ENCODE measurements at places on chromosomes 4 and X.
A peak's percentile ranks its signal among the peaks of the same experiment; 100 is the strongest.

- DNase-seq: no peak
Measured at GRCh38 chr4:142331132-142331531, 515.0 kb downstream of the INPP4B start.

DNA sequence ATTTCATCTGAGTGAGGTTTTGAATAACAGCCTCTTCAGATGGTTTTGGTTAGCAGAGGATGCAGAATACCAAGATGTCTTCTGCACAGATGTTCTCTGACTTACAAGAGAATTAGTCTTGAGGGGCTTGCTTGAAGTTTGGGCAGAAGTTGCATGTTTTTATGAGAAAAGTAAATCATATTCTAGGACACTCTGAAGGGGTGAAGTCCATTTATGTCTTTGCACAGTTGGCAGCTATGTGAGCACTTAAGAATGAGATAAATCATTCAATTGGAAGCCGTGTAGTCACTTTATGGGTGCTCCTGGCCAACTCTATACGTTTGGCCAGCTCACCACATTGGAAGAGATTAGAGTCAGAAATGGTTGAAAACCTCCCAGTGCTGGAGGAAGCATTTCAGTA lies 252.7 kb upstream of the KCNIP4 start:
- DNase-seq: no peak

DNA sequence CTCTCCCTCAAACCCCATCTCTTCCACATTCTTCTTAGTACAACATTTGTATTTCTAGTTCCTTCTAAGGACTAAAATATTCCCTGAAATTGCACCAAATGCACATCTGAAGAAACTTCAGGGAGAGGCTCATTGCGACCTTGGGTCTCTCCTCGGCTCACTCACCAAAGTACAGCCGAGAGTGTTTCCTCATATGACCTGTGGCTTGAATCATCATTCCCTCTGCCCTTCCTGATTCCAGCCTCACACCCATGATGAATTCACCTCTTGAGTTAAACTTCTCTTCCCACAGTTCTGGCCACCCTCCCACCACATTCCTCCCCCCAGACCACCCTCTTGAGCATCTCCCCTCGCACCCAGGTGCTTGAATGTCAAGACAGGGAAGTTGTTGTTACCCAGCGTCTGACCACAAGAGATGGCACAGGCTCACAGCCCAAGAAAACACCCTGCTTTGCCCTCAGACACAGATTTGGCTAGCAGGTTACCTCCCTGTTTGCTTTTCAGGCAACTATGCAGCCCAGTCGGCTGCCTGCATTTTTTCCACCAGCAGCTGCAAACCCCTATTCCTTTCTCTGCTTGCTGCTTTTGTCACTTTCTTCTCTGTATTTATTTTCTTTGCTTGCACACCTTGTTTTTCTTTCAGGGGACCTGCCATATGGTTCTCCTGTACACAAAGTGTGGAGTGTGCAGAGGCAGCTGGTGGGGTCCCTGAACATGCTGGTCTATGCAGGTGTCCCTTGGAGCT lies 214.8 kb downstream of the SPATA18 start:
- DNase-seq: no peak

DNA sequence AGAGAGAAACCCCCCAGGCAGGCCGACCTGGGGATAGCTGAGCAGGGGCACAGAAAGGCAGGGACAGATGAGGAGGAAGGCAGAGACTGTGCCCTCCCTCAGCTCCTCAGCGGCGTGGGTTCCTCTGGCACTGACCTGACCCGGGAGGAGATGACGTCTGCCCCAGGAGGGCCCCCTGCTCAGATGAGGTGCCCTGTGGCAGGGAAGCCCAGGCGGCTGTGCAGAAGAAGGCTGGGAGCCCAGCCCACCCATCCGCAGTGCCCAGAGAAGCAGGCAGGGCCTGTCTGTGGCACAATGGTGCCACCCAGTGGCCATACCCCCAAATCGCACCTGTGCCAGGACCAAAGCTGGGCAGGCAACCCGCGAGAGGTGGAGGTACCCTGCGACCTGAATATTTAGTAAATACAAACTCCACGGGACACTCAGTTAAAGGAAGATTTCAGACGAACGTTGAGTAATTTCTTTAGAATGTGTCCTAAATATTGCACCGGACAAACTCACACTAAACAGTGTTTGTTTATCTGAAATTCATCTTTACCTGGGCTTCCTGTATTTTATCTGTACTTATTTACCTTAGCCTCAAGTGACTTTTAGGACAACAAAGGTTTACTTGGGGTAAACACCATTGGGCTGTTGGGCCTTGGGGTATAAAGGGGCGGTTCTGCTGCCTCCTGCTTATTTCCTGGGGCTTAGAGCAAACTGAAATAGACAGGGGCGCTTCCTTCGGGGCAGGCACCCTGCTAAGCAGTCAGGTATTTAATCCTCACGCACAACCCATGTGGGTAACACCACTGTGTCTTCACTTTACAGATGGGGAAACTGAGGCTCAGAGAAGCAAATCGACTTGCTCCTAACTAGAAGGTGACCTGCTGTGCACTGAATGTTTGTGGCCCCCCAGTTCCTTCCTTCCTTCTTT lies 46.5 kb upstream of the HMX1 start:
- peak; percentile 63 for DNase-seq

DNA sequence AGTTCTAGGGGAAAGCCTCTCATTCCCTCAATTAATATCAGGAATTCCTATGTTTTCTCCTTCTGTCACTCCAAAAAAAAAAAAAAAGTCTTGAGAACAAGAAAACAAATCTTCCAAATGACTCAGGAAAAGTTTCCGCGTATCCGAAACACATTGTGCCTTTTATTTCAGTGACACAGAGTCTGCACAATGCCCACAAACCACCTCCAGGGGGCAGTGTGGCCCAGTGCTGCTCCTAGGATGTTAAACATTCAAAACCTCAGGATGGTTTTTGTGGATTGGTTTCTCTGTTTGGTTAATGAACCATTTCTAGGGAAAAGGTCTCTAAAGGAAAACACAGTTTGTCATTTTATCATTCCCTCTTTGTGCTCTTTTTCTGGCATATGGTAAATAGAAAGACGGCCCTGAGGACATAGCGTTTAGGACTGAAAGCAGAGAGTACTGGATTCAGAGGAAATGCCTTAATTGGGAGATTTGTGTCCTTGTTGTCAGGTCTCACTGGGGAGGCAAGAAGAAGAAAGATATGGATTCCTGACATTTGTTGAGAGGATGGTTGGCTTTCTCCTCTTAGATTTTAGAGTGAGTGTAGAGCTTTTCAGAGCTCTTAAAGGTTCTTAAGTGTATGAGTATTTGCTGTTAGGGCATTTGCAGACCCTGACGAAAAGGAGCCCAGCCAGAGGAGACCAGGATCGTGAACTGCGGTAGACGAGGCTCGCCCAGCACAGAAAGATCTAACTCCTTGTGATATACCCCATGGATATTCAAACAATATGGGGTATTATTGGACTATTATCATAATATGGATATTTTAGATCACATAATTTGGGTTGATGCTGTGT lies 65.7 kb upstream of the MAP9 start:
- peak; percentile 79 for DNase-seq

DNA sequence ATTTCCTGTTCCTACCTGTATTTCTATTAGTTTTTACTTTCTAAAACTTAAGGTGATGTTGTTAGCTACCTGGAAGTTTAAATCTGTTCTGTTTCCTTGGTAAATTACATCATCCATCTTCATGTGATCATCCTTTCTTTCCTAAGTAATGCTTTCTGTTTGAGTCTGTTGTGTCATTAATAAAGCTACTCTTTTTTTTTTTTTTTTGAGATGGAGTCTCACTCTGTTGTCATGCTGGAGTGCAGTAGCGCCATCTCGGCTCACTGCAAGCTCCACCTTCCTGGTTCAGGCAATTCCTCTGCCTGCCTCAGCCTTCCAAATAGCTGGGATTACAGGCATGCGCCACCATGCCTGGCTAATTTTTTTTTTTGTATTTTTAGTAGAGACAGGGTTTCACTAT lies 73.3 kb downstream of the FIP1L1 start:
- no peak for DNase-seq

DNA sequence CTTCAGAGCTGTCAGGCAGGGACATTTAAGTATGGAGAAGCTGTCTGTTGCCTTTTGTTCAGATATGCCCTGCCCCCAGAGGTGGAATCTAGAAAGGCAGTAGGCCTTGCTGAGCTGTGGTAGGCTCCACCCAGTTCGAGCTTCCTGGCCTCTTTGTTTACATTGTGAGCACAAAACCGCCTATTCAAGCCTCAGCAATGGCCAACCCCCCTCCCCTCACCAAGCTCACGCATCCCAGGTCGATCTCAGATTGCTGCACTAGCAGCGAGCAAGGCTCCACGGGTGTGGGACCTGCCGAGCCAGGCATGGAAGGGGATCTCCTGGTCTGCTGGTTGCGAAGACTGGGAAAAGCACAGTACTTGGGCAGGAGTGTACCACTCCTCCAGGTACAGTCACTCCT lies 59.3 kb downstream of the ZNF674 start:
- no peak for DNase-seq

DNA sequence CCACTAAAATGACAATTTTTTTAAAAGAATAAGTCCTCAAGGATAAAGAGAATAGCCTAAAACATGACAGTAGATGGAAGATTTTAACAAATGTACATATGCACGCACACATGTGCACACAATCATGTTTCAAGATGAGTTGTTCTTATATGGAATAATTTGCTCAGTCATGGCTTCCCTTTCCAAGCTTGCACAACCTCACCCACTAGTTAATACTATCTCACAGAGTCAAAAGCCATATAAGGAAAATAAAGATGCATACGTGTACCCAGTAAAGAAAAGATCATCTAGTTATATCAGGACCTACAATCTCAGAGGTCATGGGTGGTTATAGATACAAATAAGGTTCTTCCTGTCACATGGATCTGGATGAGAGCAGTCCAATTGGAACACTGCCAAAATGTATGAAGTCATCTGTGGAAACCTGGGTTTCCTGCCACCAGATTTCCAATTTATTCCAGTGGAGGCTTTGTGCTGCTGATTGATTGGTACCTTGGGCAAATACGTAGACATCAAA lies 56.1 kb downstream of the FAM13A start:
- DNase-seq: peak; percentile 41
